Motor neuron (in vitro differentiated cells): ENCODE measurements at places on chromosomes 16 and 17. TPM values are rescaled to one million over a fixed set of nuclear protein-coding genes. Genes with fewer than 3 reads are reported as not detected.

DNA sequence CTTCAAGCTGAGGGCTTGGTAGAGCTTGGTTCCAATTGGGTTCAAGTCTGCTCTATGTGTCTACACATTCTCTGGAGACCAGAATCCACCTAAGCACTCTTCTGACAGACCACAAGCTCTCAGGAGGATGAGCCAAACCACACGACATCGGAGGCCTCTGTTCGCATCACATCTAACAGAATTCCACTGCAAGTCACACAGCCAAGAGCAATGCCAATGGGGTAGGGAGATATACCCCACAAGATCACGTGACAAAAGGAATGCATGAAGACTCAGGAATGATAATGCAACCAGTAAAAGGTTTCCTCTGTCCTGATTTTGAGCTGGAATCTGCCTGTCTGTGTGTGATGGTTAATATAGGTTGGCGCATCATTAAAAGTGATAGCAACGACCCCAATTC is 46.6 kb upstream of the RPL38 start:
- ATAC-seq: no peak

The KRT16 gene
- total RNA-seq: 22.2 and 26.9 TPM in 2 replicates

The ZNF174 gene
- 11.7 and 14.3 TPM in 2 replicates for total RNA-seq

The PABPN1L gene
- total RNA-seq: 0.67 TPM in 1 of 2 replicates, not detected in the other

The TLCD2 gene
- 0.55 and 0.73 TPM in 2 replicates for total RNA-seq

The ZNF423 gene
- total RNA-seq: 0.79 and 1.1 TPM in 2 replicates

GRCh38 chr17:68640242-68640989 is 39.2 kb upstream of the FAM20A start:
- peak; percentile 94 for ATAC-seq

- no peak for ATAC-seq
Observed at GRCh38 chr16:85722128-85722893, 28.6 kb downstream of the C16orf74 start.

- ATAC-seq: peak; percentile 100
Observed at GRCh38 chr16:12833926-12834325, 30.2 kb upstream of the CPPED1 start.

DNA sequence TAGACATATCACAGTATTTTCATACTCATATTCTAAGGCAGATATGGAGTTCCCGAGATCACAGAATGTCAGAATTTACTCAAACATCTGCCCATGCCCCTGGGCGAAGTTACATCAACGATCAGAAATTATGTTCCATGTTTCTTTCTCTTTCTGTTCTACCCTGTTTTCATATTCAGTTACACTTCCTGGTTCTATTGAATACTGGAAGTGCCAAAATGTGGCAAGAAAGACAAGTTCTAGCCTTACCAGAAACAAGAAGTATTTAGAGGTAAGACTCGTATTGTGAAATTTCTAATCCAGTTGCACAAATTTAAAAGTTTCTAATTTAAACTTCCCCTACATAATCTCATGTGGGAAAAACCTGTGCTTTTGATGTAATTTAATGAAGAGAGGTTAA is 36.1 kb downstream of the KCNJ2 start:
- ATAC-seq: no peak

GRCh38 chr16:28876019-28876659 is 2.1 kb upstream of the ATP2A1 start:
- ATAC-seq: no peak

The ABCC11 gene
- 0.92 and 0.97 TPM in 2 replicates for total RNA-seq

DNA sequence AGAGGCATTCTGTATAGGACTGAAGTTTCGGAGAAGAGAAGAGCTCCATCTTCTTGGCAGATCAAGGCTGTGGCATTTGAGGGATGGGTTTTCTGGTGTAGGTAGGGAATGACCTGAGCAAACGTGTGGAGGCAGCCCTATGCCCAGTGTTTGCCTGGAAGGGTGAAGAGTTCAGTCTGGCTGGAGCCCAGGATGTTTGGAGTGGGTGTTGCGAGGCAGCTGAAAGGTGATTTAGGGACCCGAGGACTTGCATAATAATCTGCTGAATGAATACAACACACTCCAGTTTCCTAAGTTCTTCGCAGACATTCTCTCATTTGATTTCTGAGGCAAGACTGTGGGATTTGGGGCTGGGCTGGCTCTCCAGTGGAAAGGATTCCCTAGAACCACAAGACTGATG is 186.2 kb downstream of the CYLD start:
- ATAC-seq: no peak

GRCh38 chr17:29292992-29293889 is 707 bp downstream of the NUFIP2 start:
- ATAC-seq: peak; percentile 23

DNA sequence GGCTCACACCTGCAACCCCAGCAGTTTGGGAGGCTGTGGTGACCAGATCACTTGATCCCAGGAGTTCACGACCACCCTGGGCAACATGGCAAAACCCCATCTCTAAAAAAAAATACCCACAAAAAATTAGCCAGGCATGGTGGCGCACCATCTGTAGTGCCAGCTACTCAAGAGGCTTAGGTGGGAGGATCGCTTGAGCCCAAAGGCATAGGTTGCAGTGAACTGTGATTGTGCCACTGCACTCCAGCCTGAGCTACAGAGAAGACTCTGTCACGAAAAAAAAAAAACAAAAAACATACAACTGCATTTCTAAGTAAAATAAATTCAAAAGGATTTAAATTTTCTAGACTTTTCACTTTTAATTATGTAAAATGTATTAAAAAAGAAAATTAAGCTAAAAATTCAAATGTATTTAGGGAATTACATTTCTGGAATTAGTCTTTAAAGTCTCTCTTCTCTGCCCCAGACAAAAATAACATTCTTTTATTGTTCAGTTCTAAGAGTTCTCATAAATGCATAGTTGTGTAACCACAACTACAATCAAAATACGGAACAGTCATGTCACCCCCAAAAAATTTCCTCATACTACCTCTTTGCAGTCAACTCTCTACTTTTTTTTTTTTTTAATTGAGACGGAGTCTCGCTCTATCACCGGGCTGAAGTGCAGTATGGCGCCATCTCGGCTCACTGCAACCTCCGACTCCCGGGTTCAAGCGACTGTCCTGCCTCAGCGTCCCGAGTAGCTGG is 14.1 kb downstream of the FAM222B start:
- ATAC-seq: no peak

The PRSS8 gene
- total RNA-seq: 0.43 and 0.59 TPM in 2 replicates

DNA sequence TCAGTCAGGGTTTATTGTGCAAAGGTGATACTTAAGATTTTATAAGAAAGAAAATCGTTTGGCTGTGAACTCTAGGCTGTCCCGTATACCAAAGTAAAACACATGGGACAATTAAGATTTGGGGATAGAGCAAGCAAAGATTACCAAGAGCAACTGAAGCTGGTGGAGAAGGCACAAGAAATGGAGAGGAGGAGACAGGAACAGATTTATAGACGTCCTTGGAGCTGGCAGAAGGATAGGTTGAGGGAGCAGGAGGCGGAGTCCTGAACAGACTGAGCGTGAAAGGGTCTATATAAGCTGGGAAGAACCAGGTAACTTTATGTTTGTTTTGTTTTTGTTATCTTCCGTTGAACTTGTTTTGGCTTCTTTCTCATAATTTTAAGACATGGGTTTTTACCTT is 3.8 kb downstream of the TNRC6C start:
- no peak for ATAC-seq

The C17orf100 gene
- total RNA-seq: 4.3 and 4.6 TPM in 2 replicates

DNA sequence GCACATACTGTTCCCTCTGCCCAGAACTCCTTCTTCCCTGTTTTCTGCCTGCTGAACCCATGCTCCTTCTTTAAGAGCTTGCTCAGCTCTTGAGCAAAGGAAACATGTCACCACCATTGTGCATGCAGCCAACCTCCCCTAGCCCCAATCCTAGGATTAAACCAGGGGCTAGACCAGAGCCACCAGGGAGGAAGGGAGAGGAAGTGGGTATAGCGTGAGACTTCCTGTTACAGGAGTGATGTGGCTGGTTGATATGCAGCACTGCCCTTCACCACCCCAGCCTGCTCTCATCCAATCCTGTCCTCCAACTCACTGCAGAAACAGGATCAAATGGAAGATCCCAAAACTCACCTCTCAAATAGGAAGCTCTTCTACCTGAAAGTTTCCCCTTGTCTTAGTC is 67.1 kb upstream of the CDH5 start:
- ATAC-seq: no peak

The ZDHHC1 gene
- 3.9 and 4.1 TPM in 2 replicates for total RNA-seq

DNA sequence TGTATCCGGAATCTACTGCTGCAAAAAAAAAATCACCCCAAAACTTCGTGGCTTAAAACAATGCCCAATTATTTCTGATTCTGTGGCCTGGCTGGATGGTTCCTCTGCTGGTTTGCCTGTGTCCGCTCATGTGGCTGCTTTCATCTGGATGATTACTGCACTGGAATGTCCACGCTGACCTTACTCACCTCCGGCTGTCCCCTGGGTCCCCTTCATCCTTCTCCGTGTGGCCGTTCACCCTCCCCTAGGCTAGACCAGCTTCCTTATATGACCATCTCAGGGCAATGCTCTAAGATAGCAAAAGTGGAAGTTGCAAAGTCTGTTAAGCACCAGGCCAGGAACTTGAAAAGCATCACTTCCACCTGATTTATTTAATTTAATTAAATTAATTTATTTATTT is 31.4 kb upstream of the SPNS2 start:
- ATAC-seq: peak; percentile 37

DNA sequence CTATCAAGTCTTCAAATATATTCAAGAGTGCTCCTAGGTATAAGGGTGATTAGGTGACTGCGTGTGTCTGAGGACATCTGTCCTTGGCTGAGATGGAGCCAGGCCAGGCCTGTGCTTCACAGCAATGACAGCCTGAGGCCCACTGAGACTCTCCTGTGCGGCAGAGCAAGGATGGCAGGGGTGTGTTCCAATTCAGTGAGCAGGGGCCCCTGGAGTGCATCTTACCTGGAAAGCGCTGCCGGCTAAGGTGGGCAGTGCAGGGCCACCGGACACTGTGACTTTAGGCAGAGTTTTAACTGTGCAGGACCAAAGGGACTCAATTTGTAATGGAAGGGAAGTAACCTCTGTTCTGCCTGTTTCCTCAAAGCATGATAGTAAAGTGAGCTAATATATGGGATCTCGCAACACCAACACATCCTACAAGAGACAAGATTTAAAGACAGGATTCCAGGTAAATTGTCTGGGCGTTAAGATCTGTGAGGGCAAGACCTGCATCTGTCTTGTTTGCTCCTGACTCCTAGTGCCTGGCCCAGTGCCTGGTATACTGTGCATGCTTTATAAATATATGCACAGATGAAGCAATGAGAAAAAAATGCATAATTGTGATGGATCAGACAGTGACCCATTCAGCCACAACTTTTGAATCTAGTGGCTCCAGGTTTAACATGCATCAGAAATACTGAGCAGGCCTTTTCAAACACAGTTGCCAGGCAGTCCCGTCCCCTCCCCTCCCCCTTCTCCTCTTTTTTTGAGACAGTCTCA is 86.7 kb downstream of the MRC2 start:
- ATAC-seq: peak; percentile 65

DNA sequence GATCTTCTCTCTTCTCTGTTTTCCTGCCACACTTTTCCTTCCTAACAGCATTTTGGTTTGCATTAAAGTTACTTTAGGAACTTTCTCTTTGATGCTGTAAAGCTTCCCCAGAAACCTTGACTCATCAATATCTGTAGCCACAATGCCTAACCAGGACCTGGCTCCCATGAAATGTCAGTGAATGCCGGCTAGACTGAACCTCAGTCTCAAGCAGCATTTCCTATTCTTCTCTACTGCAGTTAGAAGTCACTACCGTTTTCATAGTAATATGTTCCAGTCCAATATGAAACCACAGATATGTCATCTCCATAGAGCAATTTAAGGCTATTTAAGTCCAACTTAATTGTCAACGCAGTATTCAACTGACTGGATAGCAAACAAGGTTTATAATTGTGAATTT is 28.9 kb downstream of the ITFG1 start:
- ATAC-seq: no peak

DNA sequence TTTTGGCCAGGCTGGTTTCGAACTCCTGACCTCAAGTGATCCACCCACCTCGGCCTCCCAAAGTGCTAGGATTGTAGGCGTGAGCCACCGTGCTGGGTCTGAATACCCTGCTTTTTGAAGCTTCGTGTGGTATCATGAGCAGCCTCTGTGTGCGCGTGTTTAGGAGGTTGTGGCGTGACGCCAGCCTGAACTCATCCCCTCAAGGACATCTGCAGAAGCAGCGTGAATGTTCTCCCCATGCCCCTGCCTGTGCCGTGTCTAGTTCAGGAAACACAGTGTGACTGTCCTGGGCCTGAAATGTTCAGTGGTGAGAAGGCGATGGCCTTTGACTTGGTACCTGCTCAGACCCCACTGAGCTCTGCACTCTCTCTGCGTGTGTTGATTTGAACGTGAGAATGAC is 35.6 kb downstream of the RNF213 start:
- ATAC-seq: no peak

DNA sequence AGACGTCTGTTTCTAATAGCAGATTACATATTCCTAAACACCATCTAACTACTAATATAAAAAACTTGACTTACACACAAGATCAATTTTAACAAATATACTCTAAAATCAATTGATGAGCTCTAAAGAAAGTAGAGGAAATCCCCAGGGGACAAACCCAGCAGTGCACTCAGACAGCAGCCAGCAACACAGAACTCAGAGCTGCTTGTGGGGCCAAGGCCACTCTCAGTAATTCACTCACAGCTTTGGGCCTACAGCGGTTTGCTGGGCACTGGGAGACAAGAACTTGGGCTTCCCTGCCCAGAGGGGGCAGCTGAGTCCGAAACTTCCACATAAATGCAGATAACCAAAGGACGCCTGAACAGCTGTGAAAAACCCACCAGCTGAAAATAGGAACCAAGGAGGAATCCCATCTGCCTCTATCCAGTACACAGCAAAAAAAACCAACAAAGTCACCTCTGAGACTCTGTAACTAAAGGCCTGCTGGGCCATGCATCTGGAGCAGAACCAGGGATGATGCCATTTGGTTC is 21.4 kb downstream of the NPLOC4 start:
- ATAC-seq: no peak

DNA sequence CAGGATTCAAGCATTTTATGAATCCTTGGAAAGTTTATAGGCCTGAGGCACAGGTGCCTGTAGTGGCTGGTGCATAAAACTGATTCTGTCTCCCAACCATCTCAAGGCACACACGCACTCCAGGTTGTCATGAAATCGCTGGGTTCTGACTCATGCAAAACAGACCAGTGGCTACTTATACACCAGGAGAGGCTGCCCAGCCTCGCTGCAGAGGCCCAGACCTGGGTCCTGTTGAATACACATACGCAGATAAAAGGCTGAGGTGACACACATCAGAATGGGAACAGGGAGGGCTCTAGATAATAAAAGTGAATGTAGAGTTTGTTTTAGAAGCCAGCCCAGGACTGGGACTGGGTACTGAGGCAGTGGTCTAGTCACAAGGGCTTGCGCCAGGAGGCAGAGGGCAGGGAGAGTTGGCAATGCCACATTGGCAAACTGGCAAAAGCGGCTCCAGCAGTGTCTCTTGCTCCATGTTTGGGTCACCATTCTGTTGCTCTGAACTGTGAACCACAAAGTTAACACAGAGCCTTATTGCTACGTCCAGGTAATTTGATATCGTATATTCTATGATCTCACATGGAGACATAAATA is 13.6 kb downstream of the OR1D5 start:
- no peak for ATAC-seq

DNA sequence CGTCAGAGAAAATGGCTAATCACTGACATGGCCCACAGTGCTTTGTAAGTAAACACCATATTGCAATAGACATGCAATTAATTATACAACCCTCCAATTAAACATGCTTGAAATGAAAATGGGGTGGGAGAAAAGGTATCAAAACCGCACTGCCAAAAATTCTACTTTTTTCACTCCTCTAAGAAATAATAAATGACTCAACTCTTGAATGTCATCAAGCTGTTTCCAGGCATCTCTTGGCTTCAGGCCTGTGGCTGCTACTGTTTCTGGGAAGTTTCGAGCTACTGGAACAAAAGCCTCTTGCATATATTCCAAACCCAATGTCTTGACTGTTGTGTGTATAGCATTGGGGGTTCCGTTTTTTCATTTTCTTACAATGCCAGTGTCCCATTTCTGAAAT is 412.6 kb downstream of the RBFOX1 start:
- no peak for ATAC-seq
